ENCODE measurements at places on chromosomes 3 and 15. TPM values are rescaled to one million over a fixed set of nuclear protein-coding genes. Genes with fewer than 3 reads are reported as not detected.

Gene VPS18
- 11.6 TPM for polyA plus RNA-seq

Gene DGKG
- 0.22 TPM for polyA plus RNA-seq

Gene LTF
- polyA plus RNA-seq: not detected

Gene COL6A5
- polyA plus RNA-seq: not detected

DNA sequence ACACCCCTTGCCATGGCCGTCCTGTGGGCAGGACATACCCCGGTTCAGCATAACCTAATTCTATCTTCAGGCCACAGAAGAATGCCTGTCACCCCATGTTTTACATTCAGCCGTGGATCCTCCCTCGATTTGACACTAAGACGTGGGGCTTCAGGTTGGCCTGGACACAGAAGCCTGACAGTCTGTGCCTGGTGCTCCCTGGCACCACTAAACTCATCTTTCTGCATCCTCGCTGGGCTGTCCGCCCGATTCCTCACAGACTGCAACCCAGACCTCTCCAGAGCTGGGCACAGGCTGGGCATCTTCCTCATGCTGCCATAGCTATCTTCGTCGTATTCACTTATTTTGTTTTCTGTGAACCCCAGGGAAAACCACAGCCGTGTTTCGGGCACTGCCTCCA is 117.8 kb upstream of the IQSEC1 start:
- DNase-seq: no peak

DNA sequence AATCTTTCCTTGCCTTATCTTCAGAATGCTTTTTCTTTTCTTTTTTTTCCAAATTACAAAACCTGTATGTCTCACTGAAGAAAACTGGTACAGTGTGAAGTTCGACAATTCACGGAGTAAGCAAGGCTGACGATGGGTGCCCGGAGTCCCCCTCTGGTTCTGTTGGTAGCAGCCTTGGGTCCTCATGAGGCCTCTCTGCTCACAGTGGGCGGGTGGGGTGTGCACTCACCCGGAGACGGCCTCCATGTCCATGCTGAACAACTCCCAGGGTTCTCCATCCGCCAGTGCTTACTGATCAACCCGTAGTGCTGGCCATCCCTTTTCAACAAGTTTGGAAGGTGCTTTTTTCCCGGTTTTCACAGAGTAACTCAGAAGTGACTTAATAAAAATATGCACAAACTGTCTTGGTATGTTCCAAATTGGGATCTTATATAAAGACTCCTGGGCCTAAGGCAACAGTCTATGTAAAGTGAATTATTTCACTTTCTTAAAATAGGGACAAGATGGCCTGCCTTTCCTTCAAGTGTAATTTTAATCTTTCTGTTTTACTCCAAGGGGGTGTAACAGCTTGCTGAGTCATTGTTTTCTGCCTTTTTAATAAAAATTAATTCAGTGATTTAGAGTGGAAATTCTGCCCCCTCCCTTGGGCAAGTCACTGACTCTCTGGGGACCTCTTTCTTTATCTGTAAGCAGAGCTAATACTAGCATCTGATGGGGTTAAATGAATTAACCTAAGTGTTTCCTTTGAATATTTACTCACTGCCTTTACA is 23.7 kb downstream of the LRRK1 start:
- DNase-seq: no peak

DNA sequence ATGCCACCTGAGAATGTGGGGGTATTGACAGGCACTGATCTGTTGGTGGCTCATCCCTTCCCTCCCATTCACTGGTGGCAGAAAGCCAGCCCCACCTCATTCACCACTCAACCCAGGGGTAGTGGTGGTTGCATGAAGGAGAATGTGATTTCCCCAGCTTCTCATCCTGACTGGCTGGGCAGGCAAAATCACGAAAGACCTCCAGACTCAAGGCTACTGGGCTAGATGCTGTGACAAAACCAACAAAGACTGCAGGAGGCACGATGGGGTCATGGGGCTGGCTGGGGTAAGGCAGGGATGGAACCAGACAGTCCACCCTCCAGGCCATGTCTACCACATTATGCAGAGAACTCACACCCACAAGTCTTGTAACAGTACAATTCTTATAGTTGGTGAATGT is 33.9 kb downstream of the FSTL1 start:
- no peak for DNase-seq

- no peak for DNase-seq
Measured at GRCh38 chr3:171935261-171936123, 92.3 kb downstream of the TMEM212 start.

DNA sequence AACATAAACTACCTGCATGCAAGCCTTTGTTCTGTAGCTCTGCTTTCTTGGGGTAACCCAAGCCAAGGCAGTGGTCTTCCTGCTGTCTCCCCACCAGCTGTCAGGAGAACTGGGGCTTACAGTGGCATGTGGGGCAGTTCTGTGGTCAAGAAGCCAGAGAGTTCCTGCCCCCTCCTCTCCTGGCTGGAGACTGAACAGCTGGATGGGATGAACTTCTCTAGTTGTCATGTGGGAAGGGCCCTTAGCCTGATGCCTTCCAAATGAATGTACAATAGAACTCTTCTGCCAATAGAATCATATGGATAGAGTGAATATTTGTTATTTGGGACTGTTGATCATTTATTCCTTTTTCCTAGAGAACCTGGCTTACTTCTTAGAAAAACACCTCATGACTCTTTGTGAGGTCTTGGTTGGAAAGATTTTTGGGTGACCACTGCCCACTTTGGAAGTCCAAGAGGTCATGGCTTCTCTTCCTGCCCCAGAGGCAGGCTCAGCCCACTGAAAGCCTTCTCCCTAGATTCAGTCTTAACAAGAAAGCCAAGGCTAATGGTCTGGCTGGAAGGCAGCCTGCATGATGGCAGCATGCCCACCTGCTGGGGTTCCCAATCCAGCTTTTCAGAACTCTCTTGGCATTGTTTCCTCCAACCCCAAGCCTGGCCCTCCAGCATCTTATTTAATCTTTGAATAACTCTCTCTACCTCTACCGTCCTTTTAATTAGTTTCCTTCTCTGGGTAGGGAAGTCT is 462.9 kb upstream of the PROK2 start:
- no peak for DNase-seq

DNA sequence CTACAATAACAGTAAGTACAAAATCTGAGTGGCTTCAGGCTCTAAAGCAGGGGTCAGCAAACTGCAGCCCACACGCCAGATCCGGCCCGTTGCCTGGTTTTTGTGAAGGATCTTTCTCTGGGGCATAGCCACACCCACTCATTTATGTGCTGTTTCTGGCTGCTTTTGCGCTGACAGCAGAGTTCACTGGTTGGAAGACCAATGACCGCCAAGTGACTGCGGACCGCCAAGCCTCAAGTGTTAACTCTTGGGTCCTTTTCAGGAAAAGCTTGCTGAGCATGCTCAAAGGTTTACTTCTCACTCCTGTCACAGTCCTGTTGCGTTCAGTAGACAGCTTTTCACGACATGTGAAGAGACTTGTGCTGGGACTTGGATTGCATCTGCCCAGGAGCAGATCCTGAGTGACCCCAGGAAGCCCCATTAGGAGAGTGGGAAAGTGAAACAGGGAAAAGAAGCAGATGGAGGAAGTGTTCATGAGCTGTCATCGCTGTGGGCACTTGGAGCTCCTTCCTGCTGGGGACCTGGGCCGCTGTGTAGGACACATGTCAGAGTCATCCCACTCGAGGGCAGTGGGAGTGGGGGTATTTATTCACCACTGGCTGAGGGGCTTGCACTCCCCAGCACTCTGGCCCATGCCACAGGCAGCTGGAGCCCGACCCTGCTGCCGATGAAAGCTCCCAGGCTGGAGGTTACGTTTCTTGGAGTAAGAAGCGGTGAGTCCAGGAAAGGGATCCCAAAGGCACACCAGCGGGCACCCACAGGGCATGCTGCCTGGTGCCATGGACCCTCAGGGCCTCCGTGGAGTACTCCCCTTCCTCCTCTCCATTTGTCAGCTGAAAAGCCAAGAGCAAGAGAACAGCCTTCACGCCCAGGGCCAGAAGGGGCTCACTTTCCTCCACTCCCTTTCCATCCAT is 249.1 kb downstream of the PLCL2 start:
- DNase-seq: no peak

DNA sequence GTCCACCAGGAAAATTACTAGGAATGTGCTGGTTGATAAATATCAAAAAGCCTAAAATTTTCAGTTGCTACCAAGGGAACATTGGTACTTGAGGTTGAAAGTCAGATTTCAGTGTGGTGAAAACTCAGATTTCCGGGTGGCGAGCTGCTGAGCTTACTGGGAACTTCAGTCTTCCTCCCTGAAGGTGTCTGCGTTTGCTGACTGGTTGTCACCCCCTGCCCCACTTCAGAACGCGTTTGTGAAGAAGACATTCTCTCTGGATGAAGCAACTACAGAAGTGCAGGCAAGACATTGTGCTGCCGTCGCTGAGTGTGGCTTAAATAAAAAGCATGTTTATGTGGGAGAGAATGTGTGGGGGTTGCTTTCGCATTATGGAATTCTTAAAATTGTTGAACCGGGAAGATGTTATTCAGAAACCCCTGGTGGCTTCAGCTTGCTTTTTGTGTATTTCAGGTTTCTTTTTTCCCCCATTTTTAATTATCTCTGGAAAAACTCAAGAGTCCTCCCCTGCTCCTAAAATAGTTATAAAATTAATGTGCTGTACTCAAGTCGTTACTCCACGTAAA is 7.1 kb downstream of the FAM81A start:
- no peak for DNase-seq

All from keratinocyte (primary cell).